NCI-H1694 (cell line): ENCODE measurements at places on chromosomes 12 and 14.

GRCh38 chr12:113846883-113847755 lies 119.0 kb downstream of the RBM19 start:
- no peak for DNase-seq

DNA sequence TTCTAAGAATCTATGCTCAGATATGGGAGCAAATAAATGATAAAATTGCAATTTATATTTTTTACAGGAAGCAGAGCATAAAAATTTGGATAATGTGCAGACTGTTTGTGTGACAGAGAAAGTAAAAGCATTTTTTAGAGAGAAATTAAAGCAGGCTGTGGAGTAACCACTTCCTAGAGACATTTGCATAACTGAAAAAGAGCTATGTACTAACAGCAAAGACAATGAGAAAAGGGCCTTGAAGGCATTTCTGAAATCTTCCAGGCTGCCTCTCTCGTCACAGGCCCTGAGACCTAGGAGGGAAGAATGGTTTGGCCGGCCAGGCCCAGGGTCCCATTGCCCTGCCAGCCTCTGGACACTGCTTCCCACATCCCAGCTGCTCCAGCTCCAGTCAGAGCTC lies 247.2 kb downstream of the ALX1 start:
- no peak for DNase-seq

DNA sequence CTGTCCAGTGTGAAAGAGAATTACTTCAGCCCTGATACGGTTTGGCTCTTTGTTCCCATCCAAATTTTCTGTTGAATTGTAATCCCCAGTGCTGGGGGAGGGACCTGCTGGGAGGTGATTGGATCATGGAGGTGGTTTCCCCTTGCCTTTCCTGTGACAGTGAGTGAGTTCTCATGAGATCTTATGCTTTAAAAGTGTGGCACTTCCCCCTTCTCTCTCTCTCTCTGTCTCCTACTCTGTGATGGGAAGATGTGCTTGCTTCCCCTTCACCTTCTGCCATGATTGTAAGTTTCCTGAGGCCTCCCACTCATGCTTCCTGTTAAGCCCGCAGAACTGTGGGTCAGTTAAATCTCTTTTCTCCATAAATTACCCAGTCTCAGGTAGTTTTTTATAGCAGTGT lies 5.5 kb upstream of the SLC15A5 start:
- no peak for DNase-seq

DNA sequence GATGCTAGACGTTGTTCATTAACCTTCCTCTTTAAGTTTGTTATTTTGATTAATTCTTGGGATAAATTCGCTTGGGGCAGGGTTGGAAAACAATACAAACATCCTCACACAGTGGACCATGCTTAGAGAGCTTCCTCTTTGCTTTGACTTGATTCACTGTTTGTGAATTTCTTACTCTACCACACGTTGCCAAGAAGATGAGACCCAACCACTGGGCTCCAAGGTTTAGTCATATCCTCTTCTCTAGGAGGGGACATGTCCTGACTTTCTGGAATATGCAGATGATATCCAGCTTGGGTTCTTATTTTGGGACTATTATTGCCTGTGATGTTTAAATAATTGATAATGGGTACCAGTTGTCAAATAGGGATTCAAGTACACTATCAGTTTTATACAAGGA lies 428.2 kb downstream of the ATP23 start:
- no peak for DNase-seq

DNA sequence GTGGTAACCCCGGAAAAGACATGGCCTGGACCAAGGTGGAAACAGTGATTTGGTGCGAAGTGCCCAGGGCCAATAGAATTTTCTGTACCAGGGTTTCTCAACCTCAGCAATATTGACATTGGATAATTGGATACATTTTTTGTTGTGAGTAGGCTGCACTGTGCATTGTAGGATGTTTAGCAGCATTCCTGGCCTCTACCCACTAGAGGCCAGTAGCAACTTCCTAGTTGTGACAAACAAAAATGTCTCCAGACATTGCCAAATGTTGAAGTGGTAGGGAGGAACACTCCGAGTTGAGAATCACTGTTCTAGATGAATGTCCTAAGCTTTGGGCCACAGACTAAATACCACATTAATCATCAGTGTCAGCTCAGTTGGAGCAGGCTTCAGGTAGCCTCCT lies 6.2 kb upstream of the CGRRF1 start:
- no peak for DNase-seq

DNA sequence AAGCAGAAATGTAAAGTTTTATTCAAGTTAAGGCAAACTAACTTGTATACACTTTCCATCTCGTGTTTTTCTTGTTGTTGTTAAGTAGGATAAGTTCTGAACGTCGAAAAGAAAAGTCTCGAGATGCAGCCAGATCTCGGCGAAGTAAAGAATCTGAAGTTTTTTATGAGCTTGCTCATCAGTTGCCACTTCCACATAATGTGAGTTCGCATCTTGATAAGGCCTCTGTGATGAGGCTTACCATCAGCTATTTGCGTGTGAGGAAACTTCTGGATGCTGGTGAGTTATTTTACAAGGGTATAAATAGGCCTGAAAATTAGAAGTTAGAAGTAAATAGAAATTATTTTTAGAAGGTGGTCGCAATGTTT lies 25.0 kb downstream of the HIF1A start:
- DNase-seq: no peak
